ENCODE measurements at places on chromosomes 2 and 18.
A peak's percentile ranks its signal among the peaks of the same experiment; 100 is the strongest.

GRCh38 chr2:230267059-230267458 is 41.5 kb downstream of the SP140 start:
- no peak for DNase-seq

- DNase-seq, result no peak
These were observed 34.4 kb upstream of the RPL37A start for GRCh38 chr2:216464104-216464720.

DNA sequence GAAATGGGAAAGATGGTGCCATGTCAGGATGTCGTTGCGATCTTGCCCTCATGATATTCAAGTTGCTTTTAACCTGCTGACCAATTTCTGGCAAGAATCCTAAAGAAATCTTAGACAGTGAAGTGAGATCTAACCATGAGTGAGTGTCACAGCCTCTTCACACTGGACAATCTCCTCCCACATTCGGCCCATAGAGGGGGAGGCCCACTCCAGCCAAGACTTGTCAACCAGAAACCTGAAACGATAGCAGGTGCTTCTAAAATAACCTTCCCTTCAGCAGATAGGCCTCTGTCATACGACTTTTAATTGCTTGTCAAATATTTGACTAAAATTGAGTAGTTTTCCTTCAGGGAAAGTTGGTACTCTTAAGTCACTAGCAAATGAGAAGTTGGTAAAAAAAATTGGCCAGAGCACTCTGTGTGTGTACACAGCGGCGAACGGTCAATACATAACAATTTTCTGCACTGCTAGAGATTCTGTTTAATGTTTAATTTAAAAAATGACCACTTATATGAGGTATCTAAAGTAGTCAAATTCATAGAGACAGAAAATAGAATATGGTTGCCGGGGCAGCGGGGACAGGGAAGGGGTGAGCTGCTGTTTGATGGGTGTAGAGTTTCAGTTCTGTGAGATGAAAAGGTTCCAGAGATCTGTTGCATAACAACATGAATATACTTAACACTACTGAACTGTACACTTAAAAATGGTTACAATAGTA is 110.2 kb downstream of the VAPA start:
- DNase-seq, result no peak

DNA sequence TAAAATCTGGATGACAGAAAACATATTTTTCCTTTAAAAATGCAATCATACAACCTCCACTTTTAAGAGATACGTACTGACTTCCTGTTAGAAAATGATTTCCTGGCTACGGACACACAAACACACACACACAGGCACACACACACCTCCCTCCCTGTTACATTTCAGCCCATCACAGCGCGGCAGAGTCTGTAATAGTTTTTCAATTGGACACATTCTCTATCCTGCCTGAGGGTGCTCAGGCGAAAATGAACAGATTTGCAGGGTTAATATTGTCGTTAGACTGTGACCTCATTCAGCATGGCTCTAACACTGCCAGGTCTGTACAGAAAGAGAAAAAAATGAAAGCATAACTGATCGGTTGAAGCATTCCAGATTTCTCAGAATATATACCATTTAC is 45.0 kb downstream of the KCTD1 start:
- DNase-seq, result no peak

DNA sequence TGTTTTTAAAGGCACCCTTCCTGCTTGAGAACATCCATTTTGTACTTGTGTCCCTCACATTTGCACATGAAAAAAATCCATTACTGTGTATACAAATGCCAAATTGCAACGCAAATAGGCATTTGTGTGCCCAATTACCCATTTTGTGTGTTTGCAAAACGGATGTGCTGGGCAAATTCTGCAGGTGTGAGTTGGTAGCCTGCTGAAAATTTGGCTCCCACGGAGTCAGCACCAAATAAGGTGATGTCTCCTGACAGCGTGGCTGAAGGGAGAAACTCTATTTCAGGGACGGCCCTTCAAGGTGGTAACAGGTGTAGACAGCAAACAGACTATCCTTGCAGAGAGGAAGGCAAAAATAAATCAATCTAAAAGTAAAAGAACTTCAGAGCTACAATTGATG is 661.1 kb downstream of the BCL11A start:
- no peak for DNase-seq

DNA sequence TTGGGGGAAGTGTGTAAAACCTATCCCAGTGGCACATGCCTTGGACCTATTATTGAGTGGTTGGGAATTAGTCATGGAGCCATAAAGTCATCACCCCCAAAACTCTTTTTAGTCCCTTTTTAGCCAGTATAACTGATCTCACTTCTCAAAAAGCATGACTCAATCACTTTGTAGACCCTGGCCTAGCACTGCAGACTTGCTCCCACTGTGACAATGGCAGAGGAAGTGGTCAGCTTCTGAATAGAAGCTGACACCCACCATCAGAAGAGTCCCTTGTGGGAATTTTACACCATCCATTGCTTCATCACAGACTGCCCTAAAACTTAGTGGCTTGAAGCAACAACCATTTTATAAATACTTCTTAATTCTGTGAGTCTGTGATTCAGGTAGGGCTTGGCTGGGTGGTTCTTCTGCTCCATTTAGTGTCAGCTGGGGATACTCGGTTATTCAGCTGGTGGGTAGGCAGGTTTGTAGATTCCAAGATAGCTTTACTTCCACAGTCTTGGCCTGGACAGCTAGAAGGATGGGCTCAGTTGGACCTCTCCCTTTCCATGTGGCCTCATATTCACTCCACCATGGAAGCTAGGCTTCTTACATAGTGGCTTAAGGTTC is 10.8 kb upstream of the ITGA6 start:
- no peak for DNase-seq

DNA sequence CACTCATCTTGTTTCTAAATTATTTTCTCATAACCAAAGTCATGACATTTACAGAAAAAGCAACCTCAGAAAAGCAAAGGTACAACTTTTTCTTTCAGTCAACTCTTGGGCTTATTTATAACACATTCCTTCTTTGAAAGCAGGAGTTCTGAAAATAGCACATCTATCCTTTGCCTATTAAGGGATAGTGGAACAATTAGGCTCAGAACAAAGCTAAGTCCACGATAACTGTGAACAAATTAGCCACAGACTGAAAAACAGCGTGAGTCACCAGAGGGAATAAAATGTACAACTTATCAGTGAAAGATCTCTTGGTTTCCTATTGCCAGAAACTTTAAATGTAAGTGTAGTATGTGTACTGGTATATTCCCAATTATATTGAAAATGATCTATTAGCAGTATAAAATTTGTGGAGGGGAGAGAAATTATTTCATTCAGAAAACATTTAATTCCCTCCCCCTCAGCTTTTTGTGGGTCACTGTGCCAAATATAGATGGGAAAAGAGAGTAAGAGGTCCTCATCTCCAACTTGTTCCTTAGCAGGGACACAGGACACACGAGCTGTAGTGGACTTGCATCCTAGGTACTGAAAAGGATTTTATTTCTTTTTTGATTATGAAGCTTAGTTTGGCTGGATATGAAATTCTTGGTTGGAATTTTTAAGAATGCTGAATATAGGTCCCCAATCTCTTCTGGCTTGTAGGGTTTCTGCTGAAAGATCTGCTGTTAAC is 15.4 kb upstream of the MATN3 start:
- no peak for DNase-seq

DNA sequence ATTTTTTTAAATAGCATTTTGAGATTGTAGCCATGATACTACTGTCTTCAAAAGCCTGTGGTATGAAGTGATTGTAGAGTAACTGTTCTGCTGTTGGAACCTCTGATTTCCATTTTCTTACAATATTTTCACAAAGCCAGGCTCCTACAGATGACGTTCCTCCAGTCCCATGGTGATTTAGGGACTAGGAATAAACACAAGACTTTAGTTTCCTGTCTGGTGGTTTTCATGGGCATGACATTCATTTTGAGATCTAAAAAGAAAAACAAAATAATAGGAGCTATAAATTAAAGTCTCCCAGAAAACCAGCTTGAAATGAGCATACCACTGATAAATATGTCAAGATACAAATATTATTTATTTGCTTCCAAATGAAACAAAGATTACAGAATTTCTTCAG is 1223.5 kb upstream of the CELF4 start:
- DNase-seq, result no peak

DNA sequence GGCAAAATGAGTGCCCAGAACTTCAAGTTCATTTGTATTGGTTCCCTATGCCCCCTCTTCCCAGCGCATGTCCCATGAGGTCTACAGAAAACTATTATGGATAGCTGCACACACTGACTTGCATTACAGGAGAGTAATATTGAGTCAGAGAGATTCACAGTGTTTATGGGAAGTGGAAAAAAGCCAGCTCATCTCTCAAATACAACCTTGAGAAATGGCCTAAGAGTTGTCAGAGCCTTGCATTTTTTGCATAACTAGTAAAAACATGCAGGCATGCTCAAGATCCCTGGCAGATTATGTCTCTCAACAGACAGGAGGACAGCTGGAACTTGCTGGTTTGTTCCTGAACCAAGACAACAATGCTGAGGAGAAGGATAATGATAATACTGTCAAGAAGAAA is 1292.8 kb downstream of the DSC3 start:
- DNase-seq, result no peak

GRCh38 chr2:48525269-48525943 is 4.5 kb upstream of the STON1 start:
- no peak for DNase-seq

DNA sequence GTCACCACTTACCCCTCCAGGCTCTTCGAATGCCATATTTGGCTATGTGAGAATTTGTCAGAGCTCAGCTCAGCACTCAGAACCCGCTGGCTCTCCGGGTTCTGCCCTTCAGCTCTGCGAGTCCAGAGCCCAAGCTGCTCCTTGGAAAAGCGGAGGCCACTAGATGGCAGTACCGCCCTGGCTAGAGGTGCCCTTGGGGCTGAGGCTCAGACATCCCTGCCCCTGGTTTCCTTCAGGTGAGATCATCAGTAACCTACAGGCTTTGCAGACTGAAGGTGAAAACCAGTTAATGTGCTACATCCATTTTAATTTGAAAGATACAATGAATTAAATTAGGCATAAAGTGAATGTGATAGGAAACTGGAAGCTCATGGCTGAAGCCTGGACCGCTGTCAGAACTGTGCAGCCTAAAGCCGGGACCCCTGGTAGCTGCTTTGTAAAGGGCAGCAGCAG is 285.6 kb downstream of the AGAP1 start:
- DNase-seq, result peak; percentile 47

GRCh38 chr2:120793682-120794403 is 58.2 kb downstream of the GLI2 start:
- no peak for DNase-seq

DNA sequence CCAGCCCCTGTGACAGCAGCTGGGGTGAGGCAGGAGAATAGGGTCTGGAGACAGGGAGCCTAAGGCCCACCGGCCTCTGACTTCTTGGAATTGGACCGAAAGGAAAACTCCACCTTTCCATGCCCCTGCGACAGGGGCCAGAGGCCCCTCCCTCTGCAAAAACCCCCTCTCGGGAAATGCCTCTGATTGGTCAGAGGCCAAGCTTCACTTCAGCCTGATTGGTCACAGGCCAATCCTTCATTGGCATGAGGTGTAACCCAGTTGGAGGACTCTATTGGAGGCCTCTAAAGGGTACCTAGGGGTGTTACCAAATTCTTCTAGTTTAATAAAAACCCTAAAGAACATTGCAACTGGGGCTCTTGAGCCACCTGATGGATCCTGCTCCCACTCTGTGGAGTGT is 5.7 kb upstream of the ACKR3 start:
- no peak for DNase-seq

- no peak for DNase-seq
These were observed 326.9 kb downstream of the FSIP2 start for GRCh38 chr2:186065491-186065890.

DNA sequence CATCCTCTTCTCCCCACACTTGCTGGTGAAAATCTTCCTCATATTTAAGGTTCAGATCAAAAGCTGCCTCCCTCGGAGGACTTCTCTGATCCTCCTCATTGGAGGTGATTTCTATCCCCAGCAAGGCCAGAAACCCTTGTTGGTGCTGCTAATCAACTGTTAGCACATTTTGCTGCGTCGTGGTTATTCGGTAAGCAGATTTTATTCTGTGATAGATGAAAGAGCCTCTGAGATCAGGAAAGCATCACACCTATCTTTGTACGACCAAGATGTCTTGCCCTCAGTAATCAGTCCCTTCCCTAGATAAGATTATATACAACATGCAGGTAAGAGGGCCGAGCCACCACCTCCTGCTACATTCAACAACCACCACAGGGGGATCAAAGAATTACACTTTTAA is 40.1 kb downstream of the DDX18 start:
- no peak for DNase-seq

DNA sequence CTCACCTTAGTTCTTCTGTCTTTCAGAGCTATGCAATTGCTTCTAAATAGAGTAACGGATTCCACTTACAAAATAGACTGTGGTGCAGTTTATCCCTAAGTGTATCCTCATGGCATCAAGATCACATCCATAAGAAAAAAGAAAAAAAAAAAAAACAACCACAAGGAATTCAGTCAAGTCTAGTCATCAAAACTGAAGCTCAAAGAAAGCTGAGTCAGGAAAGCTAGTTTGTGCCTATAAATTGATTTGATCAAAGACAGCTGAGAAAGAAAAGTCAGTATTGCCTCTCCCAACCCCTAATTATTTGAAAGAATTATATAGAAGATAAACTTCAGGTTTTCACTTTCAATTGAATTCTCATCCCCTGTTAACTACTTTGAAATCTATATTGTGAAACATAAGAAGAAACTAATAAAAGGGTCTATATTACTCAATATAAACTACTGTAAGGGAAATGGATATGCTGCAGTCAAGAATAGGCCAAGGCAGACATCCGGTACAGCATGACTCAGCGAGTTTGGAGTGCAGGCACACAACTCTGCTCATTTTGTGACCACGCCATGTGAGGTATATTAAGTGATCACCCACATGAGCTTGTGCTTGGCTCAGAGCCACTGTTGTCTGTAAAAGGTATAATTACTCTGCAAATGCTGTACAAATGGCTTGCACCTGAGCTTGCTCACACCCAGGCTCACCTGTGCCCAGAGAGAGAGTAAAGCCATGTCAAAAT is 568.1 kb upstream of the CRIM1 start:
- DNase-seq, result no peak

DNA sequence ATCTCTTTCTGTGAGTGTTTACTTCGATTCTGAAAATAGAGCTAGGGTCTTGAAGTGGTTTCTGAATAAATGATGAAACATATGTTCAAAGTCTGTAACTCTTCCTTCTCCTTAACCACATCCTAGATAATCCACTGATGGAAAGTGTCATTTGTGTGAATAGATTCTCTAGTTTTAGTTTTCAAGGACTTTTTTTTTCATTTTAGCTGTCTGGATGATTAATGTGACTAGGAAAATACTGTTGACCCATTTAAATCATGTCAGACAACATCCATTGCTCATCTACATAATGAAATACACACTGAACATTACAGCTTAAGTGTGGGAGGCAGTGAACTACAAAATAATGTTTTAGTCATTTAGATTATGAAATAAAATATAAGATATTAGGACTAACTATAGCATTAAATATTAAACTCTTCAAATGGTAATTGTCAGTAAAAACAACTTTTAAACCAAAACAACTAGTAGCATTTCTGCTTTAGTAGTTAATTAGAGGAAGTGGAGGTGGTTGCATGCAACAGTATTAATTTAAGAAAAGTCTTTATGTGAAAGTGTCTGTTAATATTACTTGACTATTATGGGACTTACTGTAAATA is 39.1 kb upstream of the DLX1 start:
- DNase-seq, result no peak

GRCh38 chr2:26648516-26648915 is 7.3 kb upstream of the CIB4 start:
- DNase-seq, result no peak

All from amygdala (tissue), 56 donors.